Frontal cortex (tissue), 4 donors: ENCODE measurements at places on chromosomes 6 and 20.

- DNase-seq: no peak
Measured at GRCh38 chr6:157755746-157756411, 67.2 kb upstream of the SNX9 start.

DNA sequence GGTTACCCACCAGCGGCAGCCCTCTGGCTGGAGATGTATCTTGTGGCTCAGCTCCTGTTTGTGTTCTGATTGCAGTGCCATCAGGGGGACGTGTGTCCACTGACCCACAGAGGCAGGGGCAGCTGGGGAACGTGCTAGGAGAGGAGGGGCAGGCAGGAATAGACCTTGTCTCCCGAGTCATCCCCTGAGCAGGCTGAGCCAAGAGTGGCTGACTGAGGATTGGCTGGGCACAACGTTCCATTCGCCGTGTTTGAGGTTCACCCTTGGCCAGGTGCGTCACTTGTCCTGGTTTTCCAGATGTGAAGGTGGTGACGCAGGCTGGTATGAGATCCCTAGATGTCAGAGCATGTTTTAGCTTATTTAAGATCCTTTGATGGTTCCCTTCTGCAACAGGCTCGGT is 57.7 kb downstream of the ADNP start:
- no peak for DNase-seq

- no peak for DNase-seq
Measured at GRCh38 chr6:7916959-7917358, 6.4 kb upstream of the TXNDC5 start.

DNA sequence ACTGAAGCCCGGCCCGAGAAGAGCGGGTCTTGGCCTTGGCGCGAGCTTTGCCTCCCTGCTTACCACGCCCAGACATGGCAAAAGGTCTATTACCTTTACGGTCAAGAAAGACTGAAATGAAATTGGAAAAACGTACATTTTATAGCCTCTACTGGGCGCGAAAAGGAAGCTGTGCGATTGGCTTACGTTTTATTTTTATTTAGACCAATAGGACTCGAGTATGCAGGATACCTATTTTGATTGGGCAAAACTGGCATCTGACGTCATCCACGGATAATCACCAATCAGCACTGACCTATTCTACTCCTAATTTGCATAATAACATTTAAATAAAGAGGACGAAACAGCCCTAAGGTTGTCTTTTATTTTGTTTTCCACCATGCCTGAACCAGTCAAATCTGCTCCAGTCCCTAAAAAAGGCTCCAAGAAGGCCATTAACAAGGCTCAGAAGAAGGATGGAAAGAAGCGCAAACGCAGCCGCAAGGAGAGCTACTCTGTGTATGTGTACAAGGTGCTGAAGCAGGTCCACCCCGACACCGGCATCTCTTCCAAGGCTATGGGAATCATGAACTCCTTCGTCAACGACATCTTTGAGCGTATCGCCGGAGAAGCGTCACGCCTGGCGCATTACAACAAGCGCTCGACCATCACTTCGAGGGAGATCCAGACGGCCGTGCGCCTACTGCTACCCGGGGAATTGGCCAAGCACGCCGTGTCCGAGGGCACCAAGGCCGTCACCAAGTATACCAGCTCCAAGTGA is 97.4 kb downstream of the OR2B2 start:
- DNase-seq: no peak

DNA sequence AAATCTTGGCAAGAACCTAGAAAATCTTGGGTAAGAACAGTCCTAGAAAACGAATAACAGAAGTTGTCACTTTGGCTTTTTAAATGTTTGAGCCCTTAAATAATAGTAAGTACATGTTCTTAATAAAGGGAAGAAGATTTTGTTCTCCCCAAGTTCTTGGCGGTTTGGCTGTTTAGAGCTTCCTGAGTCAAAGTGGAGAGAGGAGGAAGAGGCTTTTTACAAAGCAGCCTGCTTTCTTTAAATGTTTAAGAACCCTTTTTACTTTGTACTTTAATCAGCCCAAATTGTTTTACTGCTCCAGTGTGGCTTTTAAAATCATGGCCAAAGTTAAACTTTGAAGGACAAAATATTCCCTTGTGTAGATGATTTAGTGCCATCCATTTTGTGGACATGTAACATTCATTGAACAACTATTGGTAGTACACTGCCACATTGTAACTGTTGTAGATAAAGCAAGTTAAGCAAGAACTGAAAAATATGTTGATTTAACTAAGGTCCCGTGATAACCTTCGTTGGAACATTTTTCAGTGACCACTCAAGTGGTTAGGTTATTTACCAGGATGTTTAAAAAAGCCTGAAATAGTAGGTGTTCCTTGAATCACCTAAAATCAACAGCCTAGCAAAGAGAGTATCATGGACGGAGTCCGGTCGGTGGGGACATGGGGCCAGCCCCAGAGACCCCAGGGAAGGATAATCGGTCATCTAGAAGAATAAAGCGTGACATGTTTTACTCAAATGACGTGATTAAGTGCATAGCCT is 2.4 kb downstream of the AMD1 start:
- no peak for DNase-seq

GRCh38 chr6:168164462-168165061 is 85.5 kb upstream of the FRMD1 start:
- no peak for DNase-seq
